ENCODE measurements at places on chromosomes 5 and 9.

GRCh38 chr5:143011585-143011984 is 241.4 kb downstream of the ARHGAP26 start:
- DNase-seq = no peak

- no peak for DNase-seq
Measured at GRCh38 chr5:175652741-175653663, 4.9 kb upstream of the HRH2 start.

GRCh38 chr9:99451112-99451606 is 229.1 kb downstream of the SEC61B start:
- no peak for DNase-seq

DNA sequence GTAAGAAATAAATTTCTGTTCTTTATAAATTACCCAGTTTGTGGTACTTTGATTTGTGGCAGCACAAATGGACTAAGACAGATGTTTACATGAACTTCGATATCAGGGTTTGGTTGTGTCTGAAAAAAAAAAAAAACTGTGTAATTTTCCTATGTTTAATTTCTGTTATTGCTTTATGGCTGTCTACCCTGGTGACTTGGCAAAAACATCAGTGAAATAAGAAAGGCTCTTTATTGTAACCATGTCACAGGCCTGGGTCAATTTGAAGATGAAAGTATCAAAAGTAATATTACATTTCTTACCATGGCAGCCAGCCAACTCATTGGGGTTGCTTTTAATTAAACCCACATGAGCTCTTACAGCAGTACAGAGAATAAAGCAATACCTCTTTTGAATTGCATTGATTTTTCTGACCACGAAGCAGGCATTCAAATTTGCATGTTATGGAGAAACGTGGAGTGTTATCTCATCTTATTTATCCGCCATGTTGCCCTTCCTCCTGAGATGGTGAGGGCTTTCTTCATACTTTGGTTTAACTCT is 20.6 kb upstream of the SV2C start:
- DNase-seq = no peak

DNA sequence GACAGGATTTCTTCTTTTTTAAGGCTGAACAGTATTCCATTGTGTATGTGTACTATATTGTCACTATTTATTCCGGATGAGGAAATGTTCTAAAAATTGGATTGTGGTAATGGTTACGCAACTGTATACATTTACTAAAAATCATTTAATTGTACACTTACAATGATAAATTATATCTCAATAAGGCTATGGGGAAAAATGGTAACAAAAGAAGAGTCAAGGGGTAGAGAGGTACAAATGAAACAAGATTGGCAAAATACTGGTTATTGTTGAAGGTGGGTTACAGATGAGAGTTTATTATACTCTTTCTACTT is 62.3 kb upstream of the TNFAIP8 start:
- no peak for DNase-seq

DNA sequence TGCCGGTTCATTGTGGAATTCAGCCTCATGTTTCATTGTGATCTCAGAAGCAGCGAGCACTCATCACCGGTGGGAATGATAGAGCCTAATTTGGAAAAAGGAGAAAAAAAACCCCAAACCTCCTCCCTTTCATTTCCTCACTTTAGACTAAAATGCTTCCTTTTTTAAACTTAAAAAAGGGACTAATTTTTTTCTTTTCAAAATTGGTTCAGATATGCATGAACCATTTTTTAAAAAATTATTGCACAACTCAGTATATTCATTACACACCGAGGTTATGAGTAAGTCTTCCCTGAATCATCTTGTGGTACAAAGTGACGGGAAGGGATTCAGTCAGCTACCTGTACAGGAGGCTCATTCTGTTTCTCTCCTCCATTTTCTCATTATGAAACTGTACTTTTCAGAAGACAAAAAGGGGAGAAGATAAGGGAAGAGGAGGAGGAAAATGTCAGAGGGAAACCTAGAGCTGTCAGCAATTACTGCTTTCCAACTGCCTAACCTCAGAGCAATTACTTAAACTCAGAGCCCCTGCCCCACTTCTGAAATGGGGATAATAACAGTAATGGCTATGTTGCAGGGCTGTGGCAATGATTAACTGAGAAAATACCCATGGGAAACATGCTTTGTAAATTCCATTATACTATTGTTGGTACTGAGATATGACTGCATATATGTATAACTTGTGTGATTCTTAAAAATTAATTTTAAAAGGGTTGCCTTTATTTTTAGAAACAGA is 24.0 kb downstream of the GALNT10 start:
- DNase-seq = no peak

GRCh38 chr9:36748322-36748899 is 175.7 kb downstream of the MELK start:
- peak; percentile 14 for DNase-seq

GRCh38 chr5:39502704-39503103 is 77.9 kb upstream of the DAB2 start:
- DNase-seq = no peak

DNA sequence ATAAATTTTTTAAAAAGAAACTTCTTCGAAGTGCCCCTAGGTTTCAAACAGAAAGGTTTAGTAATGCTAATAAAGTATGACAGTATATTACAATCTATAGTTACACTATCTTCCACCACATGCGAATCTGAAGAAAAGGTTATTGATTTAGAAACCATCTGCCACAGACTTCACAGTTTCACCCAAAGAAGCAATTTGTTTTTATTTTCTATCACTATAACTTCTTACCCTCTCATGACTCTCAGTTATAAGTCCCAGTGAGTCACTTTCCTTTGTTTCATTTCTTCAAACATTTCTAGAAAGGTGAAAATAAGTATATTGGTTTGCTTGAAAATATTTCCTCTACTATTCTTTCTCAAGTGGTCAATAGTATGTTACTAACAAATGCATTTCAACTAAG is 93.6 kb downstream of the MCTP1 start:
- no peak for DNase-seq

All from AG09319 (cell line).